ENCODE measurements at places on chromosomes 16 and 17. TPM values are rescaled to one million over a fixed set of nuclear protein-coding genes. Genes with fewer than 3 reads are reported as not detected.

Gene KRT36
- not detected for total RNA-seq

- DNase-seq: no peak
These were observed 75.9 kb downstream of the LMF1 start for GRCh38 chr16:894841-895240.

GRCh38 chr17:7882068-7882467 is 6.5 kb upstream of the CHD3 start:
- no peak for DNase-seq

DNA sequence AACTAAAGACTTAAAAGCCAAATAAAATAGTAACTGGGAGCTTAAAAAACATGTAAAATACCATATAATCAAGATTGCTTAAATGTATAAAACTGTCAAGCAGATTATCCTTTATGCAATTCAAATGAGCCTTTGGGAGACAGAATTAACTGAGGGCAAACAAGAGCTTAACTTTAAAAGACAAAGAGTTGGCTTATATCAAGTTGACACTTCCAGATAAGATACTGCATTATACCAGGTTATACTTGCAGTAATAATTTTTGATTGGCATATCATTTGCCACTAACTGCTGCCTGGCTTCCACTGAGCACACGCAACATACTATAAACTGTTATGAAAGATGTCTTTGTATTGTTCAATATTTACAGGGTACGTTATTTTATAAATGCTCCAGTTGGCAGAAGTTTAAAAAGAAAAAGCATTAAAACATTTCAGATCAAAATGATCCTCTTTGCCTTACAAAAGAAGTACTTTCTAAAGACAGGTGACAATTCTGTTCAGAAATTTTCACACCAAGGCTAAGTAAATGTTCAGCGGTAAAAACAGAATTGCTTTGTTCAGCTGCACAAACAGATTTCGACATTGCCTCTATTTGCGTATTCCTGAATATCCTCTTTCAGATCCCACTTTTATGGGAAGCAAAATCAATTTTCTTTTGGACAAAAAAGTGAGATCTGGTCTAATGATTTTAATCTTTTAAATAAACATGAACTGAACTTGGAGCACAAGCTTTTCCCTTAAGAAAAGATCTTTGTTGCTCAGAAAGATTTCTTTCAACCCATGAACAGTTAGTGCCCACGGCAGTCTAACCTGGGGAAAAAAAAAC is 50.7 kb downstream of the TOX3 start:
- no peak for DNase-seq
